ENCODE measurements at places on chromosomes 16 and 17.

DNA sequence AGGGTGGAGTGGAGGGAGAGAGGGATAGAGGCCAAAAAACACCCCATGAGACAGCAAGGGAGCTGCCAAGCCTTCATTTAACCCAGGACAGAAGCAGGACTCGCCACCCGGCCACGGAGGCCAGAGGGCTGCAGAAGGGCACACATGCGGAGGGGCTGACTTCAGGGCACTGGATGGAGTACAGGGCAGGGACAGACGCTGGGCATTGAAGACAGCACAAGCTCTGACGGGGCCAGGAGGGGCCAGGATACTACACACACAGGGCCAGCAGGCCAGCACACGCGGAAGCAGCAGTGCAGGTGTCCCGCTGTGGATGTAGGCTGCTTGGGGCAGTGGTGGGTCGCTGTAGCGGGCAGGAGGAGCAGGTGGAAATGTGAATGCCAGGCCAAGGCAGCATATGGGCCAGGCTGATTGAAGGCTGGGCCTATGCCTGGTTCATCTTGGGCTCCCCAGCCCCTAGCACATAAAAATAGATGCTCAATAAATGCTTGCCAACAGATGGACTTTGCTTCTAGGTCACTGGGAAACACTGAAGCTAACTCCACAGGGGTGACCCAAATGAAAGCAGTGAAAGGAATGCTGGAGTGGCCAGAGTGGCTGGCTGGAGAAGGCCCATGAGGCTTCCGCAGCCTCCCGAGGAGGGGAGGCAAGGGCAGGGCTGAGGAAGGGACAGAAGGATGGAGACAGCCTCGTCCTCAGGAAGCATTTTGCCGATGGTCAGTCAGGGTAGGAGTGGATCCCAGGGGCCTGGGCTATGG lies 61.6 kb downstream of the GNA13 start:
- no peak for DNase-seq

GRCh38 chr16:62256406-62256805 lies 220.2 kb upstream of the CDH8 start:
- DNase-seq, result no peak

- DNase-seq, result no peak
These were observed 212.6 kb downstream of the RBFOX1 start for GRCh38 chr16:7545251-7545650.

- no peak for DNase-seq
These were observed 819 bp downstream of the NLK start for GRCh38 chr17:28043296-28043695.

- DNase-seq, result no peak
These were observed 53.0 kb downstream of the TAOK1 start for GRCh38 chr17:29443041-29443739.
